ENCODE measurements at places on chromosomes 7 and 10.

GRCh38 chr7:30729642-30730041 lies 22.3 kb upstream of the INMT start:
- no peak for DNase-seq

GRCh38 chr7:54985426-54986330 lies 33.1 kb upstream of the EGFR start:
- no peak for DNase-seq

DNA sequence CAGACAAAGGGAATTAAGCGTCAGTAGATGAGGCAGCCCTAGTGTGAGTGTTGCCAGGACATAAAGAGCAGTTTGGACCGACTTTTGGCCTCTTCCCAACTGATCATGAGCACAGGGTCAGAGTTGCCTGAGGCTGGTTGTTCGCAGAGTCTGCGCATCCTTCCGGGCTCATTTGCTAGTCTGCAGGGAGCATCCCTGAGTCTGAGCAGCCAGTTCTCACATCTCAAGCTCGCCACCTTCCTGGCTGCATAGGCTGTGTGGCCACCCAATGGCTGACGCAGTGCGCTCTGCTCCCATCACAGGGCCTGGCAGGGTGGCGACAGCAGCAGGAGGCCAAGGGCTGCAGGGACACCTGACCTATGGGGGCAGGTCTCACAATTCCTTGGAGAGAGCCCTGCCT lies 5.0 kb downstream of the GAD2 start:
- no peak for DNase-seq

DNA sequence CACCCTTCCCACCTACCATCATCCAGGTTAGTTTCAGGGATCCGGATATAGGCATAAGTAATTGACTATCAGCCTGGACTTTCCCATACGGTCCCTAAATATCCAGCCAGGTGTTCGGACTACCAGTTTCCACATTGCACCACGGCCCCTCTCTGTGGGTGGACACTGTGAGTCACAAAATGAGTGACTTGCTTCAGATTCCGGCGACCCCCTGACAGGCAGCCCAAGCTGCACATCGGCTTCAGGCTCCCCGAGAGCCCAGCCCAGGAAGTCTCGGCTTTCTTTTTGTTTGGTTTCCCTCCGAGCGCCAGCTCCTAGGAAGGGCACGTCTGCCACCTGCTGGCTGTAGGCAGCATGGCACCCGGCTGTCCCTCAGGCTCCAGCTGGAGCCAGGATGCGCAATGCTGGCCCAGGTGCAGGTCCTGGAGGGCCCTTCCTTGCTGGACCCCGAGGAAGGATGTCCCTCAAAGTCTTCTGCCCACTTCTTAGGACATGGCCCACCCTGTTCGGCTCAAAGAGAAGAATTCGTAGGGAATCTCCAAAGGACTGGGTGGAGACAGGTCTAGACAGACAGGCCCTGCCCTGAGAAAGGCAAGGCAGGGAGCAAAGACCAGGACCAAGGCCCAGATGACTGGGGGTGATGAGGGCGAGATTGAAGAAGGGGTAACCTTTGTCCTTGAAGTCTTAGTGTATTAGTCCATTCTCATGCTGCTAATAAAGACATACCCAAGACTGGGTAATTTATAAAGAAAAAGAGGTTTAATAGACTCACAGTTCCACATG lies 10.6 kb downstream of the HABP2 start:
- no peak for DNase-seq

DNA sequence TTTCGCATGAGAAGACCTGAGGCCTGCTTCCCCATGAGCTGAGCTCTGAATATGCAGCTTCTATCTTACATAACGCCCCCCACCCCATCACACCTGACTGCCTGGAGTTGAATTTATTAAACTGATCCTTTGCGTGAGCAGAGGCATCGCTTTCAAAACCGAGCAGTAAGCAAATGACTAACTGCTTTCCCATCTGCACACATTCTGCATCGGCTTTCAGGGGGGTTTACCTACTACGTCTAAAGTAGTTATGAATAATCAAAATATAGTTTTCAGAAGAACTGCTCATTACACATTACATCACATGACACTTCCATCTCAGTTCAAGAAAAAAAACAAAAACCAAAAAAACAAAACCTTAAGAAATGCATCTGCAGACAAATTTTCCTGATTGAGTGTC lies 54.7 kb upstream of the EGR2 start:
- DNase-seq = no peak

DNA sequence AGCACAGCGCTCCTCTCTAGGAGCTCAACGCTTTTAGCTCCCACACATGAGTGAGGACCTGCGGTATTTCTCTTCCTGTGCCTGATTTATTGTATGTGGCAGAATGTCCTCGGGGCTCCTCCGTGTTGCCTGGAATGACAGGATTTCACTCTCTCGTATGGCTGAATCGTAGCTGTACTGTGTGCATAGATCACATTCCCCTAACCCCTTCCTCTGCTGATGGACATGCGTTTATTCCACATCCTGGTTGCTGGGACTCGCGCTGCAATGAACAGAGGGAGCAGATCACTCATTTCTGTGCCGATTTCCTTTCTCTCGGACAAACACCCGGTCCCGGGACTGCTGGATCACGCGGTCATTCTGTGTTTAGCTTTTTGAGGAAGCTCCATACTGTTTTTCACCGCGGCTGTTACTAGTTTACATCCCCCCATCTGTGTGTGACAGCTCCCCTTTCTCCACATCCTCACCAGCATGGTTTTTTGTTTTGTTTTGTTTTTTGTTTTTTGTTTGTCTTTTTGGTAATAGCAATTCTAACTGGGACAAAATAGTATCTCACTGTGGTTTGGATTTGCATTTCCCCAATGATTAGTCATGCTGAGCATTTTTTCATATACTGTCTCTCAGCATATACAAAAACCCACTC lies 76.3 kb downstream of the FOXL3 start:
- no peak for DNase-seq

GRCh38 chr7:79666472-79666871 lies 213.0 kb upstream of the MAGI2 start:
- DNase-seq = no peak

DNA sequence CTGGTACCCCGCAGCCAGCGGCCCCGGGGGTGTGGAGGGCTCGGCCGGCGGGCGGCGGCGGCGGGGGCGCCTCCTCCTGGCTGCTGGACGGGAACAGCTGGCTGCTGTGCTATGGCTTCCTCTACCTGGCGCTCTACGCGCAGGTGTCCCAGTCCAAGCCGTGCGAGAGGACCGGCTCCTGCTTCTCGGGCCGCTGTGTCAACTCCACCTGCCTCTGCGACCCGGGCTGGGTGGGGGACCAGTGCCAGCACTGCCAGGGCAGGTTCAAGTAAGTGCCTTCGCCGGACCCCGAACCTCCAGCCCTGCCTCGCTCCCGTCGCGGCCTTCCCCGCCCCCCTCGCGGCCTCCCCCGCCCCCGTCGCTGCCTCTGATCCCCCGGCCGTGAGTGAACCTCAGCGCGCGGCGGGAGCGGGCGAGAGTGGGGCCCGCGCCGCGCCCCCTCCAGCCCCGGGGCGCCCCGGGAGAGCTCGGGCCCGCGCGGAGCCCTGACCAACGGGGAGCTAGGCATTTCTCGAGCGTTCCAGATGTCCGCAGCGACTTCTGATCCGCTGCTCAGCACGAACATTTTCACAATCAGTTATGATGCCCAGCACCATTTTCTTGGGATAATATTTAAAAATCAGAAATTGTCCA lies 727 bp downstream of the ATRNL1 start:
- no peak for DNase-seq

DNA sequence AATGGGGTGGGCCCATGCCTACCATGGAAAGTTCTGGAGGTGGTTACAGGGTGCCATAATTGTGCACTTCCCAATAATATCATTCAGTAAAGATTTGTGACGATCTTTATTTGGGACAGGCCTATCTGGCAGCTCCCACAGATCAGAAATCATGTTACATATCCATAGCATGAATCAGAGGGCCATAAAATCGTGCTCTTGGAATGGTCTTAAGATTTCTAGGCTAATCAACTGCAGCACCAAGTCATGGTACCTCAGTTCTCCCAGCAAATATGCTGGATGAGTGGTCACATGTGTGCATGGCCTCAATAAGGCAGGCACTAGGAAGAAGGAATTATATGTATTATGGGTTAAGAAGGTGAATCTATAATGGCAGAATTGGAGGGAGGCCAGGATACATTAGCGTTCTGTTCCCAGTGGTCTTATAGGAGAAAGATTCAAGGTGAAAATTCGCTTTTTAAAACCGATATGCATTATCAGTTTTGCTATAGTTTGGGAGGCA lies 134.7 kb downstream of the NRP1 start:
- no peak for DNase-seq

GRCh38 chr10:6386346-6386745 lies 183.6 kb downstream of the PFKFB3 start:
- no peak for DNase-seq

GRCh38 chr7:14095233-14095950 lies 105.9 kb upstream of the ETV1 start:
- DNase-seq = no peak

GRCh38 chr10:89889606-89890005 lies 188.2 kb downstream of the KIF20B start:
- no peak for DNase-seq

- no peak for DNase-seq
Observed at GRCh38 chr7:82414389-82414788, 29.2 kb downstream of the CACNA2D1 start.

DNA sequence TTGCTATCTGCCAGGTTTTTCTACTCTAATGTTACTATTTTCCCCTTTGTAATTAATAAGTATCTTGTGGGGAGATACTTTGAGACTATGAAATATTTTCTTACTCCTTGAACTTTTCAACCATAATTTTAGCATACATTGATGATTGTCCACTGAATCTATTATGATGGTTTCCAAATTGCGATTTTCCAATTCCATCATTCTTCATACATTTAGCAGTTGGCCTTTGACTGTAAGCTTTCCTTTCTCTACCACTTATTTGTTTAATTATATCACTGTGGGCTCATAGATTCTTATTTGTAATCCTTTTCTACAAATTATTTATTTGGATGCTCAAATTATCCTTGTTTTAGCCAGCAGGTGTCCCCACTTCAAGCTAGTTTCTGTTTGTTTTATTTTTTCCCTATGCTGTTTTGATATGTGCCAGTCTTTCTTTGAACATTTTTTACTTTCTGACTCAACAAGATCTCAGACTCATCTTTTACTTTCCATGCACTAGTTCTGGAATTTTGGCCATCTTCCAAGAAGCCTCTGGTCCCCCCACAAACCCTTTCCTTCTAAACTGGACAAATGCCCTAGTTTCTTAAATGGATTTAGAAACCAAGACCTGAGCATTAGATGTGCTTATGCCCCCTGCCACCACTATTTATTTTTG lies 11.4 kb upstream of the MRPS16 start:
- no peak for DNase-seq

GRCh38 chr7:68107261-68107660 lies 1110.6 kb downstream of the TYW1 start:
- no peak for DNase-seq

GRCh38 chr10:86914734-86915133 lies 42.7 kb downstream of the MMRN2 start:
- no peak for DNase-seq

DNA sequence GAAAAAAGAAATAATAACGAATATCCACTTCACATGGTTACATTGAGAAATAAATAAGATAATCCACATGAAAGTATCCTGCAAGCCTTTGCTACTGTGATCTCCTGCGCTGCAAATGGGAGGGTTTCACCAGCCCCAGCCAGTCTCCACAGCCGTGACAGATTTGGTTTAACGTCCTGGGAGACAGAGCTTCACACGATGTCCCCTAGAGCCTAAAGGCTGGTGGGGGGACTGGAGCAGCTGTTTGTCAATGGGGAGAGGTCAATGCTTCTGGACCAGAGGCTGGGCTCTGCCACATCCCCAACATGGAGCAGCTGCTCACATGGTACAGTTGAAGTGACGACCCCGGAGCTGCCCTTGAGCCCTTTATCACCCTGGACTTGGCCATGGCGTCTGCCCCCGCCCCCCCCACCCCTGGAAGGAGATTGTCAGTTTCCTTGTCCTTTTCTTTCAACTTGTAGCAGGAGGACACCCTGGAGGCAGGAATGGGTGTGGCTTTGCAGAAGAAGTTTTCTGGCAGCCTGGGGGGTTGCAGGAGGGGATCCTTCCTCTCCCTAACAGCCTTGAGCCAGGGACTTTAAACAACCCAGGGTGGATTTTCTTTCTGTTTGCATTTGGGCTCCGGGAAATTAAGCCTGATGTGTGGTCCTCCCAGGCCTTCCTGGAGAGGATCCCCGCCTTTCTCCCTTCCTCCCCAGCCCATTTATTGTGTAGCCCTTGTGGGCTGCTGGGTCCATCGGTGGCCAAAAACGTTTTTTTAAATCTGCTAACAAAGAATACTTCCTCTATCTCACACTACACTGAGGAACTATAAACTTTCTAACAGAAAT lies 37.0 kb upstream of the MXI1 start:
- no peak for DNase-seq

DNA sequence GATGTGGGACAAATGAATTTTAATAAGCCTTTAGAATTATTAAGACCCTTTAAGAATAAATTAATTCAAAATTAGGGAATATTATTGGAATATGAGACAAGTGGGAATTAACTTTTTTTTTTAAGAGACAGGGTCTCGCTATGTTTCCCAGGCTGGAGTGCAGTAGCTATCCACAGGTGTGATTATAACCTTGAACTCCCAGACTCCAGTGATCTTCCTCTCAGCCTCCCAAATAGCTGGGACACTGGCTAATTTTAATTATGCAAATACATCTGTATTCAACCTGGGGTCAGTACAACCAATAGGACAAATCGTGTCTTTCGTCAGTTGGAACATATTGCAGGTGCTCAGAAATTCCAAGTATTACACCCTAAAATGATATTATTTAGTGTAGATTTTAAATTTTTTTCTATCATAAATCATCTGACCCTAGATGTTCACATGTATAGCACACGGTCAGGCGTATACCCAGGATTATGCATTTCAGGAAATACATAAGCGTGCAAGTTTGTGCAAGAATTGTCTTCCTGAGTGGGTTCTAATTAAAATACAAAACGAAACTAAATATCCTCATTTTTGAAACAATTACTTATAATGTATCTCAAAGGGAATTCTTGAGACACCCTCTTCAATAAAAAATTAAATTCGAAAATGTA lies 1.2 kb downstream of the NT5C3A start:
- DNase-seq = no peak

GRCh38 chr10:15335508-15335907 lies 35.6 kb downstream of the FAM171A1 start:
- DNase-seq = no peak

DNA sequence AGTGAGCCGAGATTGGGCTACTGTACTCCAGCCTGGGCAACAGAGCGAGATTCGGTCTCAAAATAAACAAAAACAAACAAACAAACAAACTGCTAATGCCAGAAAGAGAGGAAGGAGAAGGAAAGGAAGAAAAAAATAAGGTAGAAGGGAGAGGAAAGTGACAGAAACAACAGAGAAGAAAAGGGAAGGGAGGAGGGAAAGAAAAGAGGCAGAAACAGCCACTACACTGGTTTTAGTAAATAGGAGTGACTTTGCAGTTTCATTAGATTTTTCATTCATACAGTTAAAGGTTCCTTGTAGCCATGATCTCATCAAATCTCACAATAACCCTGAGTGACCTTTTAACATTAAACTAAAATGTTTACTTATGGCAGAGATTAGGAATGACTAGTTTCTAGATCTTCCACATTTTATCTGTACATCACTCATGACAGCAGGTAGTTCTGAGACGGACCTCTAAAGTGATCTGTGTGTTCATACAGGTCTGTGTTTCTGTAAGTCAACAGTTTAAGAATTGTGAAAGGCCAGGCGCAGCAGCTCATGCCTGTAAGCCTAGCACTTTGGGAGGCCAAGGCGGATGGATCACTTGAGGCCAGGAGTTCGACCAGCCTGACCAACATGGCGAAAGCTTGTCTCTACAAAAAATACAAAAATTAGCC lies 191.3 kb upstream of the KLF14 start:
- DNase-seq = no peak
